ENCODE measurements at places on chromosomes 2 and 18.

DNA sequence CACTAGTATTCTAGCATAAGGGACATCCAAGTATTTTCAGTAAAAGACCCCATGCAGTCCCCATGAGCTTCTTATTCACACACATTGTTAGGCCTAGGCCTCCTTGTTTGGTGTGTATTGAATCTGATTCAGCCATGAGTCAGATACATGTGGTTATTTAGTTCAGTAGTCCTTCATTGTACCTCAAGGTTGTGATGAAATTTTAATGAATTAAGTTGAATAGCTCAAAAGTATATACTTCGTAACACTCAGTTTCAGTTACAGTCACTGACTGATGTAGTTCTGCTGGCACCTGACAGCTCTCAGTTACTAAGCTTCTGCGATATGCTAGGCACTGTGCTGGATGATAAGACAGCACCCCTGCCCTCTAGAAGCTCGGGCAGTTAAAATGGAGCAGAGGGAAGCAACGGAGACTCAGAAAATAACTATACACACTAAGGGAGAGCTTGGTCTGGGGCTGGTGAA is 86.4 kb downstream of the XRCC5 start:
- no peak for DNase-seq

GRCh38 chr2:212076456-212076855 is 462.1 kb downstream of the ERBB4 start:
- no peak for DNase-seq

- DNase-seq = peak; percentile 40
These were observed 20.8 kb downstream of the BAZ2B start for GRCh38 chr2:159595410-159596046.

GRCh38 chr2:60994131-60994530 is 23.4 kb upstream of the PEX13 start:
- DNase-seq = no peak

DNA sequence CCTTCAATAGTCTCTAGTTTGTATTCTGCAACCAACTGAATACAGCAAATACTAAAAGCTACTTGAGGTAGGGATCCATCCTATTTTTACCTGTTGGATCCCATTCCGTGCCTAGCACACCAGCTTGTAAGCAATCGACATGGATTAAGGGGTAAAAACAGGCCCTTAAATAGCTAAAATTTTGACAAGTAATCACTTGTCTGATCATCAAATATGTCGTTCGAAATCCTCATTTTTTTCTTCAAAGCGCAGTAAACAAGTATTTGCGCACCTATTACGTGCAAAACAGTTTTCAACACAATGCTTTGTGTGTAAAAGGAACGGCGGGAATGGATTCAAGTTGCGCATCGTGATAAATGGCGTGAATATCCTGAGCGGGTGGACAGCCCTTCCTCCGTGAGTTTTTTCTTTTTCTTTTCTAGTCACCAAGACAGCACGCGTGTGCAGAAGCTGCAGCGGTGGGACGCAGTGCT is 1.4 kb upstream of the ACVR2A start:
- DNase-seq = no peak

GRCh38 chr2:171703574-171704347 is 16.5 kb downstream of the DYNC1I2 start:
- no peak for DNase-seq

DNA sequence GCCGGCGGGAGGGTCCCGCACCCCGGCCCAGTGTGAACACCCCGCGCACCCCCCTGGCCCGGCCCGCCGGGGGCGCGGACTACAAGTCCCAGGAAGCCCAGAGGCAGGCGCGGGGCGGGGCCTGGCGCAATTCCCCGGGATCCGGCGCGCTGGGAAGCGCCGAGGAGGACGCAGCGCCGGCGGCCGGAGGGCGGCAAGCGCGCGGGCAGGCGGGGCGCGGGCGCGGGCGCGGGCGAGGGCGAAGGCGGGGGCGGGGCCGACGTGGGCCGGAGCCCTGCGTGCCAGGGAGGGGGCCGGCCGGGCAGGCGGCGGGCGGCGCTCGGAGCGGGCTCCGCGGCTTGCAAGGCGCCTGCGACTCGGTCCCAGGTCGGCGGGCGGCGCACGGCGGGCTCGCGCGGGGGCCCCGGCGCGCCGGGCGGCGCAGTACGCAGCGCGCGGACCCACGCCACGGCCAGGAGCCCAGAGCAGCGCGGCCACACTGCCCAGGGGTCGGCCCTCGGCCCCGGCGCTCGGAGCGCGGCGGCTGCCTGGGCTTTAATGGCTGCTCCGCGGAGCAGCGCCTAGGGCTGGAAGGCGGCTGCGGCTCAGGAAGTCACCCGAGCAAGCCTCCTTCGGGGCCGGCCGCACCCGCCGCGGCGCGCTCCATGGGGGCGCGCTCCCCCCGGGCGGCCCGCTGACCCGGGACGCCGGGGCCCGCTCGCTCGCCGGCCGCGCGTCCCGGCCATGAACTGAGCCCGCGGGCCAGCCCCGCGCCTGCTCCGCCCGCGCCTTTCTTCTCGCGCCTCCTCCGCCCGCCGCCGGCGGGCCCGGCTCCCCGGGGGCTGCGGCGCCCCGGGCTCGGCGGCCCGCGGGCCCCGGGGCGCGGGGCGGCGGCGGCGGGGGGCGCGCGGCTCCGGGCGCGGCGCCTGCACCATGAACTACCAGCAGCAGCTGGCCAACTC is at the start of gene AGAP1:
AGAP1 (plus strand) TSS at position 269 of the 941 bp plus-strand sequence.
- no peak for DNase-seq

DNA sequence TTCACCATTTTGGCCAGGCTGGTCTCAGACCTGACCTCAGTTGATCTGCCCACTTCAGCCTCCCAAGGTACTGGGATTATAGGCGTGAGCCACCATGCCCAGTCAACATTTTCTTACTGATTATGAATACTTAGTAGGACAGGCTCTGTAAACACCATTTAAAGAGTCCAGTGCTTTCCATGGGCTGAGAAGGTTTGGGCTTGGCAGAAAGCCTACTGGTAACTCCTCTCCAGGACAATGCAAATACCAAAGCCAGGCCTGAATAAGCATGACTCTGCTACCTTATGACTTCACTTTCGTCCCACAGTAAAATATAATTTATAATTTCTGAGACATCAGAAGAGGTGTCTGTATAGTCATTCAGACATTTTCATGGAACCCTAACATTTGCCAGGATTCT is 60.2 kb upstream of the FAM117B start:
- DNase-seq = no peak

GRCh38 chr2:195664528-195664927 is 7.5 kb downstream of the SLC39A10 start:
- DNase-seq = no peak

DNA sequence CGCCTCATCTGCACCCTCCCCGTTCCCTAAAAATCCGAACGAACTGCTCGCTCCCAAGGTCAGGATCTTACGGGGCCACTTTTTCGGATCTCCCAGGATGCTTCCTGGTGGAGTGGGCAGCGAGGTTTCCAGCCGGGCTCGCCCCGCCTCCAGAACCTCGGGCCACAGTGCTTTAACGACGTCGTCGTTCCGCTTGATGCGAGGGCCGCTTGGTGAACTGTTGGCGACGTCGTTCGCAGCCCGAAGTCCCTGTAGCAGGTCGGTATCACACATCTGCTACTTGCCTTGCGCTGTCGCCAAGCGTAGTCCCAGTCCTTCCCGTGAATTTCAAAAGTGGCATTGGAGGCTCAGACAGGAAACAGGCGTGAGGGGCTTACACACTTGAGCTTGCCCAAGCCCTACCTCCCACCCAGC is 15.3 kb downstream of the EVX2 start:
- DNase-seq = no peak

GRCh38 chr2:129689653-129690448 is 289.6 kb upstream of the RAB6C start:
- DNase-seq = no peak

DNA sequence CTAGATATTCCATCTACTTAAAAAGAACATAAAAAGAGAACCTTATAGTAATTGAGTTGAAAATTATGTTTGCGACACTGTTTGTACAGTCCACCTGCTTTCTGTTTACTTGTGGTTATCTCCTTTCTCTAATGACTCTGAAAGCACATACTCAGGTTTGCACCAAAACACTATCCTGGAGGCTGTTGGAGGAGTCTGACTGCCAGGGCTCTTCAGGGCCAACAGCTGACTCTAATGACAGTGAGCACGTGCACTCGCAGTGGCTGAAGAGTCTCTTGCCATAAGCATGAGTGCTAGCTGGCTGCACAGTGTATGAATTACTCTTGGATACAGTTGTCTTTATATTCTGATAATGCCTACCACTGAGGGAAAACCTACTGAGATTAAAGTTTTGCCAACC is 16.7 kb upstream of the GLS start:
- no peak for DNase-seq

DNA sequence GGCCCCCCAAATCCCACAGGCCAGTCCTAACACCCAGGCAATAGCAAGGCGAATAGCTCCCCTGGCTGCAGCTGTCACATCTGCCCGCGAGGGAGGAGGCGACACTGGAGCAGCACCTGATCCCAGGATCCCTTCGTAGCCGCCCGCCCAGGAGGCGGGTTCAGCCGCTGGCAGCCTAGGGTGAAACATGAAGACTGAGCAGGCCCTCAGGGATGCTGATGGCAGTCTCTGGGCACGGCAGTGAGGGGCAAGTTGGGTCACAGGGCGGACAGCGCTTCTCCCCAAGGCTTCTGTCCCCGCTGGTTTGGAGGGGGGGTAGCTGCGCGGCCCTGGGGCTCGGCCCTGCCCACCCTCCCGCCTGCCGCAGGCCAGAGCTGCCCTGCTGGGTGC is 1.9 kb downstream of the DNMT3A start:
- DNase-seq = no peak

DNA sequence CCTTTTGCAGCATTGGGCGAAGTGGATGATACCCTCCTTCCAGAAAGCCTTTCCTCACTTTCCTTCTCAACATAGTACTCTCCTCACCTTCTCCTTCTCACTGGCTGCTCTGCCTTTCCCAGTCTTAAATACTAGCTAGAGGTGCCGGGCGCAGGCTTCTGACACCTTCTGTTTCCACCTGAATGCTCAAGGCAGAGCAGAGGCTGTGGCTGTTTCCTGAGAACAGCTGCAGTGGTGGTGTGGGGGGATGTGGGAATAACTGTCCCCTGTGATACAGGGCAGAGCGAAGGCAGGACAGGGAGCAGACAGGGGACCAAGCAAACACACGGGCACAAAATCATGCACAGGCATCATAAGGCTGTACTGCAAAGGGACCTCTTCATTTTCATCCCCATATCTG is 303.1 kb downstream of the SS18 start:
- no peak for DNase-seq

DNA sequence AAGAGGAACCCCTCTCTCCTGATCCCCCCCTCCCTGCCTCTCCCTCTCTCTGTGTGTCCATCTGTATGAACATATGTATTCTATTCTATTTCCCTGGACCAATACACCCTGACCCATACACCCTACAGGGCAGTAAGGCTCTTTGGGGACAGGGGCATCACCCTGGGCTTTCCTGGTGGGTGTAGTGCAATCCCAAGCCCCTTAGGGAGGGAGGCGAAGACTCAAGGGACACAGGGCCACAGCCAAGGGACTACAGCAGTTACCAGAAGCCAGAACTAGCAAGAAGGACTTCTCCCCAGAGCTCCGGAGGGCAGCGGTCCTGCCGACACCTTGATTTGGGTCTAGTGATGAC is 214.2 kb upstream of the RAB6C start:
- no peak for DNase-seq

DNA sequence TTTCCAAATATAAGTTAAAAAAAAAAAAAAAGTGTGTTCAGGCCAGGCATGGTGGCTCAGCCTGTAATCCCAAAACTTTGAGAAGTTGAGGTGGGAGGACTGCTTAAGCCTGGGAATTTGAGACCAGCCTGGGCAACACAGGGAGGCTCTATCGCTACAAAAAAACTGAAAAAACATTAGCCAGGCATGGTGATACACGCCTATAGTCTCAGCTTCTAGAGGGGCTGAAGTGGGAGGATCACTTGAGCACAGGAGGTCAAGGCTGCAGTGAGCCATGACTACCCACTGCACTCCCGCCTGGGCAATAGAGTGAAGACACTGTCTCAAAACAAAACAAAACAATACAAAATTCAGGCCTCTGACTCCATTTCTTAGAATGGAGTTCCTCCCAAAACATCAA is 9.2 kb downstream of the USP37 start:
- DNase-seq = no peak

DNA sequence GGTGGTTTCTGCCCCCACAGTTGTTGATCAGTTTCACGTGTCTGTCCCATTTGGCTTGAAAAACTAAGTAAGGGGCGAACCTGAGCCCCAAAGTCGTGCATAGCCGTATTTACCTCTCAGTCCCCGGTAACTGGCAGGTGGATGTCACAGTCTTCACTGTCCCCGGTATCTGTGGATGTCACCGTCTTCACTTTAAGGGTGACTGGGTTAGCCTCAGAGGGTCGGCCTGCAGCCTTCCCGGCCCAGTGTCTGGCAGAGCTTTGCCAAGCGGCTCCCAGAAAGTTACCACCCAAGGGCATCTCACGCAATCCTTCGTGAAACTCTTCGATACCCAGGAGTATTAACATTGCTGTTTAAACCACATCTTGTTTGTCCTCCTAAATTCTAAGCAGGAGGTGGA is 125.3 kb upstream of the CTDP1 start:
- DNase-seq = no peak

GRCh38 chr18:21489119-21489750 is 111.3 kb downstream of the ESCO1 start:
- peak; percentile 44 for DNase-seq

DNA sequence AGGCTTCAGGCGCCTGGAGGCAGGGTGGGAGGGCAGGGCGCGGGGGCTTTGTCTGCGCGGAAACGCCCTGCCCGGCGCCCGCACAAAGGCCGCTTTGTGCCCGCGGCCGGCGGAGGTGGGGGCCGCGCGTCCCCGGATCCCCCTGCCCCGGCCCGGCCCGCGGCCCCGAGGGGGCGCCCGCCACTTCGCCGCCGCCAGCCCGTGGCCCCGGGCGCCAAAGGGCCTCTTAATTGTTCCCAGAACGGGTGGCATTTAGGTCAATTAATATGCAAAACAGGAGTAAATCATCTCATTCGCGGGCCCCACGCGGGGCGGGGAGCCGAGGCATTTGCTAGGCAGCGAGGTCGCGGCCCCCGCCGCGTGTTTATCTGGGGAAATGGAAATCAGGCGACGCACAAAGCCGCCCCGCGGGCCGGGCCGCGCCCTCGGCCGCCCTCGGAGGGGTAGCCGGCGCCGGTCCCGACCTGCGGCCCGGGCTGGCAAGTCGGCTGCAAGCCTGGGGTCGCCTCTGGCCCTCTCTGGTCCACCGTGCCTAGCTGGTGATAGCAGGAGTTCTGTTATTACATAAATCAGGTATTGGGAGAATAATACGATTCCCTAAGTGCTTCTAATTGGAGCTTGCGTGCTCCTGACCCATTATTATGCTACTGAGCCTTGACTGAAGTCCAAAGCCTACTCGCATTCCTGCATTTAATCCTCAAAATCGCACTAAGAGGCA is 148.2 kb upstream of the GLI2 start:
- no peak for DNase-seq

DNA sequence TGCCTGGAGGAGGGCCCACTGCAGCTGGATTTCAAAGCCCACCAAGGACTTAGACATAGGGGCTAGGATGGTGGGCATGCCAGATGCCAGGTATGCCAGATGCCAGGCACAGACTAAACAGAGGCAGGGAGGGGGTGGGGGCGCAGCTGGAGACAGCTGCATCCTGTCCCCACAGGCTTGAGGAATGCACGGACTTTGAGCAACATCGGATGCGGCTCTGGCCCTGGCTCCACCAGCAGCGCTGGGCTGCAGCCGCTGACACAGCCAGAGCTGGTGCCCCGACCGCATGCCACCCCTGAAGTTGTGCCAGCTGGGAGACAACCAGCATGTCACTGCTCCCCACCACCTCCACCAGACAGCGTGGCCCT is 39.5 kb downstream of the AQP12A start:
- DNase-seq = no peak

- no peak for DNase-seq
These were observed 49.3 kb upstream of the ROCK2 start for GRCh38 chr2:11393711-11394236.

GRCh38 chr2:85748039-85748734 is 5.6 kb upstream of the ATOH8 start:
- no peak for DNase-seq

All from GDM1 (cell line).